Left ventricle myocardium superior (tissue), 1 donor: ENCODE measurements at places on chromosomes 11 and 22. TPM values are rescaled to one million over a fixed set of nuclear protein-coding genes. Genes with fewer than 3 reads are reported as not detected.

ZNF214 gene
- 0.84 TPM for total RNA-seq

CRYAB gene
- total RNA-seq = 6,681 TPM

MOGAT2 gene
- 0.17 TPM for total RNA-seq

AIFM3 gene
- total RNA-seq = 0.52 TPM

FJX1 gene
- 1.2 TPM for total RNA-seq

TRIM49 gene
- not detected for total RNA-seq

GGTLC2 gene
- not detected for total RNA-seq

MRPL17 gene
- 49.7 TPM for total RNA-seq

LBHD1 gene
- 1.7 TPM for total RNA-seq

CYTH4 gene
- total RNA-seq = 6.2 TPM

TEX12 gene
- total RNA-seq = not detected

CHKB gene
- 42.7 TPM for total RNA-seq

ZBTB16 gene
- 67.3 TPM for total RNA-seq

ALDH3B1 gene
- 4.9 TPM for total RNA-seq

PIH1D2 gene
- 1.6 TPM for total RNA-seq

ATXN10 gene
- 142 TPM for total RNA-seq

WNT11 gene
- total RNA-seq = 15.2 TPM

C11orf65 gene
- total RNA-seq = 0.69 TPM

ACTN3 gene
- not detected for total RNA-seq

ZW10 gene
- total RNA-seq = 10.7 TPM

OR8D2 gene
- not detected for total RNA-seq

FEN1 gene
- total RNA-seq = 6.4 TPM

NLRP14 gene
- not detected for total RNA-seq

CRYBB2 gene
- total RNA-seq = not detected

ROBO4 gene
- total RNA-seq = 27.6 TPM

MS4A12 gene
- total RNA-seq = not detected

ACR gene
- not detected for total RNA-seq

SYT12 gene
- total RNA-seq = 0.37 TPM

HTR3A gene
- total RNA-seq = not detected

FGF19 gene
- not detected for total RNA-seq

GALNT18 gene
- 25.3 TPM for total RNA-seq

APOBEC3B gene
- total RNA-seq = 0.55 TPM

BRSK2 gene
- 0.74 TPM for total RNA-seq

GPHA2 gene
- not detected for total RNA-seq

SOX6 gene
- total RNA-seq = 16.9 TPM
